ENCODE measurements at places on chromosomes 1 and 21.

GRCh38 chr1:165265196-165265838, 91.2 kb downstream of the LMX1A start:
- DNase-seq, result no peak
- H3K4me1 ChIP-seq, result no peaks in the 10 kb centered on the region
- no peaks in the 10 kb centered on the region for H3K36me3 ChIP-seq
- H3K4me3 ChIP-seq, result no peak overlapping the region
- no peaks in the 10 kb centered on the region for H3K27me3 ChIP-seq
- H3K27ac ChIP-seq, result no peak overlapping the region

DNA sequence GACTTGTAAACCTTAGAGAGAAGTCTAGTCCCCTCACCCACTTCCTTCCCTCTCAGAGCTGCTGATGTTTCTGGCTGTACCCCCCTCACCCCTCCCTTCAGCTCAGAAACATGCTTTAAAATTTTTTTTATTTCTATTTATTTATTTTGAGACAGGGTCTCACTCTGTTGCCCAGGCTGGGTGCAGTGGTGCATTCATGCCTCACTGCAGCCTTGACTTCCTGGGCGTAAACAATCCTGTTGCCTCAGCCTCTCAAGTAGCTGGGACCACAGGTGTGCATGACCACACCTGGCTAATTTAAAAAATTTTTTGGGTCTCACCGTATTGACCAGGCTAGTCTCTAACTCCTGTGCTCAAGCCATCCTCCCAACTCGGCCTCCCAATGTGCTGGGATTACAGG, 2.9 kb upstream of the WNT2B start:
- no peak overlapping the region for H3K27ac ChIP-seq
- 0 out of 2 replicates have a peak, but pooled peaks cover 14% of the 10 kb centered on the region for H3K4me1 ChIP-seq
- no peak for DNase-seq
- no peaks in the 10 kb centered on the region for H3K36me3 ChIP-seq

- no peaks in the 10 kb centered on the region for H3K36me3 ChIP-seq
- no peak for DNase-seq
- no peak overlapping the region for H3K4me3 ChIP-seq
Measured at GRCh38 chr1:53401813-53402745, 57.1 kb upstream of the DMRTB1 start.

DNA sequence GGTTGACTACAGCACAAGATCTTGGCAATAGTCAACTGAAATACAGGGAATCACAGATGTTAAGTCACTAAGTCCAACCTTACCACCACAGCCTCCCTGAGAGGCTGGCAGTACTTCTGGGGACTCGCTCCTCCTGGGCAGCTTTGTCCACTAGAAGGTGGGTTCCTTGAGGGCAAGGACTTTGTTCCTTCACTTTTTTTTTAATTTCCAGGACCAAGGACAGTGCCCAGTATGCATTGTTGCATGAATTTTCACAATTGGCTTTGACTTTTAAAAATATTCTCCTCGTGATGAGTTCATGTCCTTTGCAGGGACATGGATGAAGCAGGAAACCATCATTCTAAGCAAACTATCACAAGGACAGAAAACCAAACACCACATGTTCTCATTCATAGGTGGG, 96.7 kb upstream of the IGSF21 start:
- no peaks in the 10 kb centered on the region for H3K4me1 ChIP-seq
- H3K36me3 ChIP-seq, result no peaks in the 10 kb centered on the region
- H3K4me3 ChIP-seq, result no peak overlapping the region
- H3K27me3 ChIP-seq, result peaks cover 25% of the 10 kb centered on the region
- no peak overlapping the region for H3K27ac ChIP-seq

GRCh38 chr1:43803105-43803504, 95.8 kb downstream of the ST3GAL3 start:
- H3K27me3 ChIP-seq, result no peaks in the 10 kb centered on the region
- no peak overlapping the region for H3K4me3 ChIP-seq
- DNase-seq, result no peak
- H3K4me1 ChIP-seq, result no peaks in the 10 kb centered on the region
- H3K27ac ChIP-seq, result no peak overlapping the region
- no peaks in the 10 kb centered on the region for H3K36me3 ChIP-seq

GRCh38 chr1:176033474-176033873, 173.6 kb downstream of the COP1 start:
- no peak overlapping the region for H3K4me3 ChIP-seq
- no peak overlapping the region for H3K27ac ChIP-seq
- no peaks in the 10 kb centered on the region for H3K27me3 ChIP-seq
- 0 out of 2 replicates have a peak, but pooled peaks cover 2% of the 10 kb centered on the region for H3K36me3 ChIP-seq

GRCh38 chr1:8127171-8127641, 101.1 kb upstream of the ERRFI1 start:
- no peaks in the 10 kb centered on the region for H3K27me3 ChIP-seq
- peak overlapping the region; percentile 43 for H3K27ac ChIP-seq
- H3K4me1 ChIP-seq, result peaks cover 38% of the 10 kb centered on the region

DNA sequence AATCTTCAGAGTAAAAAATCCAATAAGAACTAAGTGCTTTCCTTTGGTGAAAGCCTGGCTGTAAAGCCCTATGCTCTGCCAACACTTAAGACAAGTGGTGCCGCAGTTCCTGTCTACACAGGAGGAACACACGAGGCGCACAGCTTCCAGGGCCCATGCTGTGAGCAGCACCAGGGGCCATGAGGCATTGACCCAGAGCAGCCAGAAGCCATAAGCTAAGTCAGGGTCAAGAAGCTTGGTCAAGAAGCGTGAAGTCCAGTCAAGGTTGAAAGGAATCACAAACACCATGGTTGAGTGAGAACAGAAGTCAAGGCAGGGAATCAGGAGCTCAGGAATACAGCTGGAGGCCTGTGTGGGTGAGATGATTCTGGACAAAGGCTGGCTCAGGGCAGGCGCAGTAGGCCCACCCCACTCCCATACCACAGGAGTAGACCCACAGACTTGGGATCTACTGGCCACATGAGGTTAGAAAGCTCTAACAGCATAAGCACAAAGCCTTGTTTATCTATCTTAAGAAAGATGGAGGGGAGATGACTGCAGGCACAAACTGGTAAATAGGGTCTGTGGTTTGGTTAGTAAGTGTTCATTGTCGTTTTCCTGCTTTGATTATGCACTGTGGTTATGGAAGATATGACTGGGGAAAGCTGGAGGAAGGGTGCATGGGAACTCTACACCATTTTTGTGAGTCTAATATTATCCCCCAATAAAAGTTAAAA, 42.9 kb upstream of the RCAN3 start:
- no peak for DNase-seq
- no peaks in the 10 kb centered on the region for H3K4me1 ChIP-seq
- no peaks in the 10 kb centered on the region for H3K27me3 ChIP-seq
- no peak overlapping the region for H3K4me3 ChIP-seq
- no peak overlapping the region for H3K27ac ChIP-seq
- H3K36me3 ChIP-seq, result no peaks in the 10 kb centered on the region

- H3K27ac ChIP-seq, result no peak overlapping the region
- no peaks in the 10 kb centered on the region for H3K27me3 ChIP-seq
- no peak overlapping the region for H3K4me3 ChIP-seq
- DNase-seq, result peak; percentile 43
Measured at GRCh38 chr1:115764541-115764940, 4.0 kb downstream of the CASQ2 start.

GRCh38 chr1:29124366-29125236, 898 bp upstream of the TMEM200B start:
- peak overlapping the region; percentile 53 for H3K4me3 ChIP-seq
- no peak overlapping the region for H3K27ac ChIP-seq
- no peaks in the 10 kb centered on the region for H3K4me1 ChIP-seq
- 0 out of 2 replicates have a peak, but pooled peaks cover 3% of the 10 kb centered on the region for H3K27me3 ChIP-seq
- no peak for DNase-seq

DNA sequence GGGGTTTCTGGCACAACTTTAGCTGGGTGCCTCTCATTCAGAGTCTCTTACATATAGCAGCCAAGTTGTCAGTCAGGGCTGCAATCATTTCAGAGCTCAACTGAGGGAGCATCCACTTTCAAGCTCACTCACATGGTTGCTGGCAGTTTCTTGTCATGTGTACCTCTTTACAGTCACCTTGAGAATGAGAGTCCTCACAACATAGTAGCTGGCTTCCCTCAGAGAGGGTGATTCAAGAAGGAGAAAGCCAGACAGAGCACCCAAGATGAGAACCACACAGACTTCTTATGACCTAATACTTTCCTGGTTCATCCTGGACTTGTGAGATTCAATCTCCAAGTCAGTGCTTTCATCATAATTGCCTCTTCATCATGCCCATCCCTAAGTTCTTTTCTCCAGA, 57.2 kb downstream of the DPT start:
- H3K4me3 ChIP-seq, result no peak overlapping the region
- H3K36me3 ChIP-seq, result no peaks in the 10 kb centered on the region
- no peak overlapping the region for H3K27ac ChIP-seq
- no peaks in the 10 kb centered on the region for H3K4me1 ChIP-seq
- no peaks in the 10 kb centered on the region for H3K27me3 ChIP-seq

- no peak overlapping the region for H3K27ac ChIP-seq
- H3K4me1 ChIP-seq, result no peaks in the 10 kb centered on the region
- no peak overlapping the region for H3K4me3 ChIP-seq
- H3K27me3 ChIP-seq, result no peaks in the 10 kb centered on the region
- DNase-seq, result no peak
- H3K36me3 ChIP-seq, result no peaks in the 10 kb centered on the region
Measured at GRCh38 chr1:29725262-29725661, 488.9 kb downstream of the PTPRU start.

DNA sequence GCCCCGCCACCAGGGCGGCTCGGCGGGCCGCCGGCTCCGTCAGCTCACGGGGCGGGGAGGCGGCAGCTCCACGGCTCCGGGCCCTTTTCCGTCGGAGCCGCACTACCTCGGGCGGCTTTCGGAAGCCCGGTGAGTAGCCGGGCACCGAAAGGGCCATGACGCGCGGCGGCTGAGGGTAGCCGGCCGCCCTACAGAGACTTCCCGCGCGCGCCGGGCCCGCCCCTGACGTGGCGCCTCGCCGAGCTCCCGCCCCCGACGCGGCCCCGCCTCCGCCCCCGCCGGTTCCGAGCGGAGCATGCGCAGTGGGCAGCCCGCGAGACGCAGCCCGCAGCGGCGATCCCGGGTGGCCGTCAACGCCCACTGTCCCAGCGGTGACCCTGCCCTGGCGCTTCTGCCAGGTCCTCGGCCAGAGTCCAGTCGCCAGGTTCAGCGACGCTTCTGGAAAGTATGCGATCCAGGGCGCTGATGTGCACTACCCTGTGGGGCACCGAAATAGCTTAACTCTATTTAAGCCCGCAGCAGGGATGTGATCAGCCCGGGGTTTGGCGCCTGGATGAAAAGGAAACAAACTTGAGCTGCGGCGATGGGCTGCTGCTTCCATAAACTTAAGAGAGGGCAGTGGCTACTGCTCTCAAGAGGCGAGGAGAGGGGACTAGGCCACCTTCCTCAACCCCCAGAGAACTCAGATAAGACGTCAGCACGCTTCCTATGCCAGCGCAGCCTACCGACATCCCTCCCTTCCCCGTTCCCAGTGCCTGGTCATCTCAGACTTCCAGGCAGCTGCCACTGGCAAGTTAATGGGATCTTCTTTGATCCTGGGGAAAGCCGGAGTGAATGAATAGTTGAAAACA, at the start of gene DONSON:
TSS of gene DONSON (minus strand) at position 200 of the 851 bp plus-strand sequence. CDS start at position 157, 43 bp downstream.
- H3K27ac ChIP-seq, result peak within 1 kb of the TSS; percentile 72
- H3K36me3 ChIP-seq, result no peaks in the 10 kb centered on the region
- peaks cover 19% of the 10 kb centered on the region for H3K4me1 ChIP-seq
- peak; percentile 93 for DNase-seq
- peak within 1 kb of the TSS; percentile 81 for H3K4me3 ChIP-seq

DNA sequence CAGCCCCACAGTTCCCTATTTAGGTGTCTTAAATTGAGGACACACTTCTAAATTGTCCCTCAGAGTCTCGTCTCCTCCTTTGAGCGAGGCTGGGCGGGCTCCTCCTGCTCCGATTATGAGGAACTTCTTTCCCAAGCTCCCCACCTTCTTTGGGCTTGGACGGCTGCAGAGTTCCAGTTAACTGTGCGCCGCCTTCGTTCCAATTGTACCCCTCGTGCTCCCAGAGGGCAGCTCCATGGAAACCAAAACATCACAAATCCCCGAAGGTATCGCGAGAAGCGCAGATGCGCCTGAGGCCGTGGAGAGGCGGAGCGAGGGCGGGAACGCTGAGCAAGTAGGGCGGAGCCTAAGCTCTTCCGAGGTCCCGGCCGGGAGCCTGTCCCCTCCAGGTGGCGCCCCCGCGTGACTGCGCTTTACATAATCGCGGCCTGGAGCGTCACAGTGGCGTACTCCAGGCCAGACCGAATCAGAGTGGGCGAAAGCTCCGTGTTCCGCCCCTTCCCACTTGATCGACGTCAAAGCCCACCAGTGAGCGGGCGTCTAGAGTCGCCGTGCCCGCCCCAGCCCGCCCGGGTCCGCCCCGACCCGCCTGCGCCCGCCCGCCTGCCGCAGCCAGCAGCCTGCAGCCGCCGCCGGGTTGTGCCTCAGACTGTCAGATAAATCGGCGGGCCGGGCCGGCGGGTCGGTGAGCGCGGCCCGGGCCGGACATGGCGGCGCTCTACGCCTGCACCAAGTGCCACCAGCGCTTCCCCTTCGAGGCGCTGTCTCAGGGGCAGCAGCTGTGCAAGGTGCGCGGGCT, at the start of gene FAM76A:
TSS of gene FAM76A (plus strand) at position 588 of the 799 bp plus-strand sequence. CDS start at position 708, 120 bp downstream.
- no peaks in the 10 kb centered on the region for H3K4me1 ChIP-seq
- no peaks in the 10 kb centered on the region for H3K27me3 ChIP-seq
- H3K4me3 ChIP-seq, result peak within 1 kb of the TSS; percentile 68
- DNase-seq, result peak; percentile 89
- H3K36me3 ChIP-seq, result no peaks in the 10 kb centered on the region

GRCh38 chr1:209207126-209207700, 376.3 kb upstream of the CAMK1G start:
- no peak overlapping the region for H3K27ac ChIP-seq
- H3K36me3 ChIP-seq, result no peaks in the 10 kb centered on the region
- H3K4me3 ChIP-seq, result no peak overlapping the region
- no peak for DNase-seq
- no peaks in the 10 kb centered on the region for H3K4me1 ChIP-seq

GRCh38 chr1:33343539-33343938, 22.6 kb upstream of the A3GALT2 start:
- H3K27ac ChIP-seq, result peak overlapping the region; percentile 9
- H3K4me3 ChIP-seq, result no peak overlapping the region
- peaks cover 76% of the 10 kb centered on the region for H3K4me1 ChIP-seq
- H3K27me3 ChIP-seq, result no peaks in the 10 kb centered on the region
- no peak for DNase-seq

GRCh38 chr1:218476385-218476784, 131.2 kb downstream of the TGFB2 start:
- H3K4me1 ChIP-seq, result peaks cover 31% of the 10 kb centered on the region
- peak; percentile 83 for DNase-seq
- H3K36me3 ChIP-seq, result no peaks in the 10 kb centered on the region
- no peaks in the 10 kb centered on the region for H3K27me3 ChIP-seq

DNA sequence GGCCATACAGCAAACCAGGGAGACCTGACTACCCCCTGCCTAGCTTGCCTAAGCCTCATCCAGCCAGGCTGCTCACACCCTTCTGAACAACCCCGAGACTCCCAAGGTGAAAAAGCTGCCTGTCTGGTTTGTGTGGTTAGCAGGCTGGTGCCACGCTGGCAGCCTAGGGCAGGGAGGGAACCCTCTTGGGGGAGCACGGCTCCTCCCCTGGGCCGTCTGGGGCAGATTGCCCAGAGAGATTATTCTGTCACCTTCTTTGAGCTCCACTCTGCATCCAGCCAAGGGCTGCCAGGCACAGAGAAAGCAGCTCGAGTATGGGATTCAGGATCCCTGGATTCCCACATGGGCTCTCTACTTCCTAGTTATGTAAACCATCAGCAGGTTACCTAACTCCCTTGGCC, 27.5 kb upstream of the TCEA3 start:
- peaks cover 33% of the 10 kb centered on the region for H3K4me1 ChIP-seq
- no peaks in the 10 kb centered on the region for H3K27me3 ChIP-seq
- no peak overlapping the region for H3K27ac ChIP-seq
- peak; percentile 96 for DNase-seq
- H3K4me3 ChIP-seq, result no peak overlapping the region

- no peaks in the 10 kb centered on the region for H3K27me3 ChIP-seq
- DNase-seq, result no peak
- H3K36me3 ChIP-seq, result peaks cover 27% of the 10 kb centered on the region
Measured at GRCh38 chr1:235250430-235250829, 77.5 kb downstream of the ARID4B start.

Measured in PC-9 (cell line).